ENCODE measurements at places on chromosomes 2 and 18.
A peak's percentile ranks its signal among the peaks of the same experiment; 100 is the strongest.

DNA sequence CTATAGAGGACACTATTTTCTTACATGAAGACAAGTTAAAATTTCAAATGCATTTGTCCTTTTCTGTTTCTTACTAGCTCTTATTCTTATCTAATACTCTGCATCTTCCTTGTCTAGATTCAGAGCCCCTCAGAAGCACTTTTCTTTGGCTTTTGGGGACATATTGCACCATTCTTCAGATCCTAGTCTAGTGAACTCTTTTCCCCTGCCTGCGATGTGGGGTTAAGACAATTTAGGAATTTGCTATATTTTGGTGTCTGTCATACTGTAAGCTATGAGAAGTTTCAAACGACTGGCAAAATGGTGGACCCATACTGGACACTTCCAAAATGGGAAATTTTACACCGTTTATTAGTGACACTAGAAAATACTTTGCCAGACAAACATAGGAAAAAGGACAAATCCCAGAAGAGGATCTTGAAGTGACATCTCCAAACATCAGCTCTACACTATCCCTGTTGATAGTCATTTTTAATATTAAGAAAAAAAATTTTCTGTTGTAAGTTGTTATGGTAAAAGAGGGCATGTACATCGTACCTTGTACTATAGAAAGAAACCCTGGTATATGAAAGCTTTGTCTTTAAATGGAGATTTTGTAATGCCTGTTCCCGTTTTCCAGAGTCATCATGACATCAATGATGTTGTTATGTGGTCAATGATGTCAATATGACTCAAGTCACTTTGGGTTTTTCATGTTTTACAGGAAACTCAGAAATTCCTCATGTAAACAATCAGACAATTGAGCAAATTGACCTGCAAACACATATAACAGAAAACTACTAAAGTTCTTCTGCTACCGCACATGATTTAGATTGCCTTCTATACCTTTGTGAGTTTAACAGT is 4.4 kb upstream of the KYNU start:
- peak; percentile 91 for DNase-seq

GRCh38 chr18:61082976-61083630 is 250.1 kb upstream of the CDH20 start:
- no peak for DNase-seq

DNA sequence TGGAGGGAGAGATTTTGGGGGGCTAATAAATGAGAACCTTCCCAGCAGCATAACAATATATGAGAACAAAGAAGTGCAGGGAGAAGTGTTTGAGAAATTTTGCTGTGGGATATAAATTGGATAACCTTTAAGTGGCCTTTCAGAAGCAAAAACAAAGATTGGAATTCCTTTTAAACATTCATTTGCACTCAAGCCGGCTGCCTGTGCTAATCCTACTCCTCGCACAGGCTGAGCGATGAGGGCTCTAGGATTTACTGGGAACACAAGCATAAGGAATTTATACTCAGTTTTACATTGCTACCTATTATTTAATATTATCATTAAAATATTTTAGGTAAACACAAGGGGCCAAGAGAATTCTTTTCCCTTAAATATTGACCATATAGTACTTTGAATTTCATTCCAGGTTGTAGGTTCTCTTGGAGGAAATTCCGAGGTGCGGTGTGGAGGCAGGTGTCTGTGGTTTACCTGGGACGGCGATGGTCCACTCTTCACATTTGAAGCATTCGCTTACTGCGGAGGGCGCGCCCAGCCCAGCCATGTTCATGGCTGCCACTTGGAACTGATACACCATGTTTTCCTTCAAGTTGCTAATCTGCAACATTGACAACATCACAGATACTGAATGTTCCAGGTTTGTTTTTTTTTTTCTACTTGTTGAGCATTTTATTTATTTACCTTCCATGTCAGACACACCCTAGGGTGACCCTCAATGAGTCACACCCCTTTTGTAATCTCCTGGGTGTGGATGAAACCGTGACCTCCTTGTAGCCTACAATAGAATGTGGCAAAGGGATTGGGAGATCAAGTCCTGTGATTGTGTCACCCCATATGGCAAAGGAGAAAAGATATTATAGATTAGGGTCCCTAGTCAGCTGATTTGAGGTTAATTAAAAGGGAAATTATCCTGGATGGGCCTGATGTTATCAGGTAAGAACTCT is 100.1 kb downstream of the MYOM1 start:
- DNase-seq = peak; percentile 10

GRCh38 chr2:109266998-109267854 is 138.2 kb downstream of the SH3RF3 start:
- no peak for DNase-seq

DNA sequence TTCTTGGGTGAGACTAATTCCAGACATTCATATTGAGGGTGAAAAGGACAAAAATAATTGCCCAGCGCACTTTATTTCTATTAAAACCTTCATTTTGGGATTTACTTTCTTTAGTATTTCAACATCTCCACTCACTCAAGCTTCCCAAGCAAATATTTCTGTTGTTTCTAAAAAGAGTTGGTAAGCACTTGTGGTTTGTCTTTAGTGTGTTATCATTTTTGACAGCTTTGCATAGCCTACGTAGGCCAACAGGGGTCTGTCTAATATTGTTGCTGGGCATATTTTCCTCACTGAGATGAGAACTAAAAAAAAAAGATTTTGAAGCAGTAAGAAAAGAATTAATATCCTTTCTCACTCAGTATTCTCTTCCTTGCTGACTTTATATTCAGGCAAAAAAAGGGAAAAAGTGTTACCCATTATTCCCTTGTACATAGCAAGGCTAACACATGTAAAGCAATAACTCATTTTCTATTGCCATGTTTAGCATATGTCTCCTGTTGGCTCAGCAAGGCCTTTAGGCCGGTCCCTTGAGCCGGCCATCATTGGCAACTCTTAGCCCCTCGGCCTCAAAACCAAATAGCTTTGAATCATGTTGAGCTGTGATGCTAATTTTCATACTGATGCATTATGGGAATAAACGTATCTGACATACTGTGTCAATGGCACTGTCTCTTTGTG is 494.2 kb downstream of the ARHGAP15 start:
- peak; percentile 20 for DNase-seq

GRCh38 chr18:59988098-59988706 is 88.4 kb downstream of the PMAIP1 start:
- peak; percentile 40 for DNase-seq

DNA sequence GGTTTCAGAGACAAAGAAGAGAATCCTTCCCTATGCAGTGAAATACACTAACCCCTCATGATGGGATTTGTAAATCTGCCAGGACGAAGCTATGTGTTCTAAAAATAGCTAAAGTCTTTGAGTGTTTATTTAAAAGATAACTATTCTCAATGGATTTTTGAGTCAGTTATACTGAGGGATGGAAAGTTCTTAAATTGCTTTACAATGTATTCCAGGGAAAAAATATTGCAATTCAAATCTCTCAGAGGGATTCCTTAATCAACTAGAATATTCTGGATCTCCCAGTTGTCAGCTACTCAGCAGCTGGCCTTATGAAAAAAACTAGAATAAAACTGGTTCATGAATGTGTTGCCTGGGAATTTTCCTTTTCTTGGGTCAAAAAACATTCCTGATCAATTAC is 312.4 kb downstream of the PLCL1 start:
- no peak for DNase-seq

- DNase-seq = no peak
Observed at GRCh38 chr2:219278655-219279150, 463 bp upstream of the DNAJB2 start.

DNA sequence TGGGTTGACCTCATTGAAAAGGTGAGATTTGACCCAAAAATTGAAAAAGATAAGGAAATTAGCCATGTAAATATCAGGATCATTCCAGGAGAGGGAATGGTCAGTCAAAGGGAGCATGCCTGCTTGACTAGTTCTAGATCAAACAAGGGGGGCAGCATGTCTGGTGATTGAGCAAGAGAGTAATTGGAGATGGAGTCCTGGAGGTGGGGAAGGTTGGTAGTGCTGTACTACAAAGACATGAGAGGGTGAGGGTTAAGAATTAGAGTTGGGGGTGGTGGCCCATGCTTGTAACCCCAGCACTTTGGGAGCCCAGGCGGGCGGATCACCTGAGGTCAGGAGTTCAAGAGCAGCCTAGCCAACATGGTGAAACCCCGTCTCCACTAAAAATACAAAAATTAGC is 2.0 kb downstream of the MRPL30 start:
- no peak for DNase-seq

GRCh38 chr2:218180467-218181114 is 13.8 kb upstream of the CXCR1 start:
- DNase-seq = peak; percentile 8

- DNase-seq = no peak
Observed at GRCh38 chr2:206627632-206628031, 14.7 kb upstream of the FAM237A start.

DNA sequence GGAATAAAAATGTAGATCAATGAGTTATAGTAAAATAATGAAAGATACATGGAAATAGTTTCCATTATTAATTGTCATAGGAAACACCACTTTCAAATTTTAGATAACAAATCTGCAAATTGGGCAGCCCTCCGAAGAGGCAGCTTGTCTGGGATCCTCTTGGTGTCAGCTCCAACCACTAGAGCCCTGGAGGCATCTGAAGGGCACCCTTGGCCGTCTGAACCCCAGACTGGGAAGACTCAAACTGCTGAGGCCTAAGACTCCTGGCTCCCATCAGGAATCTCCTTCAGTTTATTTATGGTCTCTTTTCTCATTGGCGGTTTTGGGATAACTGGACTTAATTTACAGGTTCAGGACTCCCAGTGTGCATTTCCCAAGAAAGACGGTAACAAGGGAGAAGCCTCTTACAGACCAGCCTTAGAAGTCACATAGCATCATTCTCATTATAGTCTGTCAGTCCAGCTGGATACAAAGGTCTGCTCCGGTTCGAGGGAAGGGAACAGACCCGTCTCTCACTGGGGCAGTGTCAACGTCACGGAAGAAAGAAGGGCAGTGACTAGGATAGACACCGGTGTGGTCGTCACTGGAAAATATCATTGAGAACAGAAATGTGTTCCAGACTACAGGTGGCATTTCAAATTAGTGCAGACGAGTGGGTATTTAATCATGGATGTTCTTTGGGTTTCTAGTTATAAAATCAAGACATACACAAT is 390.7 kb upstream of the NETO1 start:
- DNase-seq = no peak

GRCh38 chr2:148172131-148172753 is 151.4 kb downstream of the MBD5 start:
- DNase-seq = no peak

GRCh38 chr2:12293874-12294273 is 422.9 kb upstream of the TRIB2 start:
- DNase-seq = peak; percentile 39

- no peak for DNase-seq
Observed at GRCh38 chr2:44952806-44953498, 11.4 kb downstream of the SIX3 start.

GRCh38 chr2:240568678-240569522 is 616 bp downstream of the RNPEPL1 start:
- DNase-seq = peak; percentile 45

GRCh38 chr18:58862851-58863538 is 1.7 kb upstream of the ZNF532 start:
- DNase-seq = peak; percentile 61

DNA sequence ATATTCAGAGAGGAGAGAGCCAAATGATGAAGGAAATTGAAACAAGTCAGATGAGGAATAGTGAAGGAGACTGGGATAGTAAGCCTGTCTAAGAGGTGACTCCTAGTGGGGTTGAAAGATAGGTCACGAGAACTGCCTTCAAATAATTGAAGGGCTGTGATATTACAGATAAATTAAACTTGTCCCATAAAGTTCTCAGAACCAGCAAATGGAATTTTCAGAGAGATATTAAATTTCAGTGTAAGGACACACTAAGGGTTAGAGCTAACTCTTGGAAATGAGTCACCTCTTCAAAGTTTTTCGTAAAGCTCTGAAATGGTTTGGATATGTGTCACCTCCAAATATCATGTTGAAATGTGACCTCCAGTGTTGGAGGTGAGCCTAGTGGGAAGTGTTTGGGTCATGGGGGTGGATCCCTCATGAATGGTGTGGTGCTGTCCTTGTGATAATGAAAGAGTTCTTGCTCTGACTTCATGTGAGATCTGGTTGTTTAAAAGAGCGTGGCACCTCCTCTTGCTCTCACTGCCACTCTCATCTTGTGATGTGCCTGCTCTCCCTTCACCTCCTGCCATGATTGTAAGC is 87.3 kb downstream of the BABAM2 start:
- peak; percentile 98 for DNase-seq

GRCh38 chr2:10779776-10780490 is 32.7 kb downstream of the PDIA6 start:
- DNase-seq = no peak

DNA sequence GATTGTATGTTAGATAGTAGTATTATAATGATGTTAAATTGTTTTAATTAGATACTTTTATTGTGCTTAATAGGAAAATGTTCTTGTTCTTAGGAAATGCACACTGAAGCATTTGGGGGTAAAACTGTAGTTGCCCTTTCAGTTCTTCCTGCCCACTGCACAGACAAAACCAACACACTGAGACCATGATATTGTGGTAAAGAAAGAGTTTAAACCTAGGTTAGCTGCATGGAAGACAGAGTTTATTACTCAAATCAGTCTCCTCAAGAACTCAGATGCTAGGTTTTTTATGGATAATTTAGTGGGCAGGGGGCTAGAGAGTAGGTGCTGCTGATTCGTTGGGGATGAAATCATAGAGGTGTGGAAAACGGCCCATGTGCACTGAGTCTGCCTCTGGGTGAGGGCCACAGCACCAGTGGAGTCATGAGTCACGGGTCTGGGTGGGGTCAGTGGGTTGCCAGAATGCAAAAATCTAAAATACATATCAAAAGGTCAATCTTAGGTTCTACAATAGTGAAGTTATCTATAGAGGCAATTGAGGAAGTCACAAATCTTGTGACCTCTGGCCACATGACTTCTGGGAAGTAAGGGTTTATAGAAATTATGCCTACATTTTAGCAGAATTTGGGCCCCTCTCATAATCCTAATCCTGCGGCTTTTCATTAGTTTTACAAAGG is 283.4 kb upstream of the FBXO11 start:
- DNase-seq = no peak

- DNase-seq = no peak
Observed at GRCh38 chr2:117815946-117816345, 1.5 kb downstream of the DDX18 start.

GRCh38 chr2:189181706-189182105 is 2.1 kb upstream of the COL5A2 start:
- DNase-seq = no peak

GRCh38 chr2:177692042-177692782 is 299.6 kb downstream of the AGPS start:
- DNase-seq = no peak

- DNase-seq = no peak
Observed at GRCh38 chr2:150475479-150476250, 11.8 kb downstream of the RND3 start.

Data from LHCN-M2 (cell line).